ENCODE measurements at places on chromosomes 2 and 18. TPM values are rescaled to one million over a fixed set of nuclear protein-coding genes. Genes with fewer than 3 reads are reported as not detected.
A peak's percentile ranks its signal among the peaks of the same experiment; 100 is the strongest.

Gene COLEC11
- total RNA-seq: not detected

Gene PROM2
- 1.2 TPM for total RNA-seq

Gene SP5
- total RNA-seq: not detected

Gene RAX
- not detected for total RNA-seq

Gene CCDC85A
- 8.9 TPM for total RNA-seq

Gene SIX3
- 0.48 TPM for total RNA-seq

Gene DNAJC5G
- not detected for total RNA-seq

Gene NCOA1
- 15.2 TPM for total RNA-seq

Gene TMEM163
- 0.12 TPM for total RNA-seq

Gene FOXD4L1
- total RNA-seq: not detected

Gene SLC1A4
- 48.9 TPM for total RNA-seq

Gene GPR39
- 4.0 TPM for total RNA-seq

Gene CRACDL
- 5.7 TPM for total RNA-seq

Gene EIF5B
- total RNA-seq: 65.6 TPM

Gene G6PC2
- not detected for total RNA-seq

DNA sequence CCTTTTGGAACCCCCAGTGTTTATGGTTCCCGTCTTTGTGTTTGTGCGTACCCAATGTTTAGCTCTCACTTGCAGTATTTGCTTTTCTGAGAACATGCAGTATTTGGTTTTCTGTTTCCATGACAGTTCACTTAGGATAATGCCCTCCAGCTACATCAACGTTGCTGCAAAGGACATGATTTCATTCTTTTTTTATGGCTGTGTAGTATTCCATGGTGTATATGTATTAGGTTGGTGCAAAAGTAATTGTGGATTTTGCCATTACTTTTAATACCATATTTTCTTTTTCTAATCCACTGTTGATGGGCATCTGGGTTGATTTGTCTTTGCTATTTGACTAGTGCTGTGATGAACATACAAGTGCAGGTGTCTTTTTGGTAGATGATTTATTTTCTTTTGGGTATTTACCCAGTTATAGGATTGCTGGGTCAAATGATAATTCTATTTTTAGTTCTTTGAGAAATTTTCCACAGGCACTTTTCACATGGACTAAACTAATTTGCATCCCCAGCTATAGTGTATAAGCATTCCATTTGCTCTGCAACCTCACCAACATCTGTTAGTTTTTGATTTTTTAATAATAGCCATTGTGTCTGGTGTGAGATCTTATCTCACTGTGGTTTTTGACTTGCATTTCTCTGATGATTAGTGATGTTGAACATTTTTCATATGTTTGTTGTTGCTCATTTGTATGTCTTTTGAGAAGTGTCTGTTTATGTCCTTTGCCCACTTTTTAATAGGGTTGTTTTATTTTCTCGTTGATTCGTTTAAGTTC, 63.6 kb downstream of the CERS6 start:
- peak; percentile 65 for DNase-seq

DNA sequence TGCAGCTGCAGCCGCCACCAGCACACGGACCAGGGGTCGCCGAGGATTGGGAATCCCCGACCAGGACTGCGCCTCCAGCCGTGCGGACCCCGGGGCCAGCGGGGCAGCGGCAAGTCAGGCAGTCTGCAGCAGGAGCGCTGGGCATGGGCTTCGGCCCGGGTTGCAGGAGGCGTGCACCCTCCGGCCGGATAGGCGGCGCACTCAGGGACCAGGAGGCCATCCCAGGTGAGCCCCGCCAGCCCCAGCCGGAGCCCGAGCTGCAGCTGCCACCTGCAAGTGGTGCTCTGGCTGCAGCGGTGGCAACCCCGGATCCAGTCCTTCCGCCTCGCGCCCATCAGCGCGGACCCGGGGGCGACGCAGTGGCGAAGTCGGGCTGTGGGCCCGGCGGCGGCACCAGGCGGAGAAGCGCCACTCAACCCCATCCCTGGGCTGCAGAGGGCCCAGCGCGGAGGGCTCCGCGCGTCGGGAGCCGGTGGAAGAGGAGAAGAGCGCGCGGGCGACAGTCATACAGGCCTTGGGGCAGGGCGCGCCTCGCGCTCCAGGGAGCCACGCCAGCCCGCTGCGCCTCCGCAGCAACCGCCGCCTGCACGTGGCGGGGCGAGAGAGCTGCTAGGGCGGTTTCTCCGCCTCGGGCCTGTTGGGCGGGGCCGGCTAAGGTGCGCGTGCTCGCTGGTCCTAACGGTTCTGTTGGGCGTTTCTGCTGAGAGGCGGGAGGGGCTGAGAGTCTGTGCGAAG, 73.8 kb downstream of the RPIA start:
- DNase-seq: peak; percentile 6

- peak; percentile 78 for DNase-seq
These were observed 116.4 kb downstream of the COL6A3 start for GRCh38 chr2:237297421-237298150.

GRCh38 chr2:170466632-170467031, 248.5 kb upstream of the SP5 start:
- no peak for DNase-seq

DNA sequence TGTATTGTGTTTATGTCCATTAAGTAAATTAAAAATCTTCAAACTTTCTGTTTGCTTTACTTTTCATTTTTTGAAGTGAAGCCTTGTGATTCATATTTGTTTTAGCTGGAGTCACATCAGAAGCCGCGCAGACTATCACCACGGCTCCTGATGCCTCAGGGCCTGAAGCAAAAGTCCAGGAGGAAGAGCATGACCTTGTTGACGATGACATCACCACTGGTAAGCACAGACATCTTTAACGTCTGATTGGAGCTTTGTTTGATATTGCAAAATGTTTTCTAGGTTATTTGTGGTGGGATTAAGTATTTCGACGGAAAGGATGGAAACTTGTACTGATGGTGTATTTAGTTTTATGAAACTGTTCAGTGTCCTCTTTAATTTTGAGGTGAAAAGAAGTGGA, 164.8 kb downstream of the WDR7 start:
- DNase-seq: no peak

- peak; percentile 57 for DNase-seq
These were observed 61.1 kb downstream of the ANTXR1 start for GRCh38 chr2:69073928-69074570.

GRCh38 chr2:120577721-120578295, 157.9 kb upstream of the GLI2 start:
- DNase-seq: no peak

DNA sequence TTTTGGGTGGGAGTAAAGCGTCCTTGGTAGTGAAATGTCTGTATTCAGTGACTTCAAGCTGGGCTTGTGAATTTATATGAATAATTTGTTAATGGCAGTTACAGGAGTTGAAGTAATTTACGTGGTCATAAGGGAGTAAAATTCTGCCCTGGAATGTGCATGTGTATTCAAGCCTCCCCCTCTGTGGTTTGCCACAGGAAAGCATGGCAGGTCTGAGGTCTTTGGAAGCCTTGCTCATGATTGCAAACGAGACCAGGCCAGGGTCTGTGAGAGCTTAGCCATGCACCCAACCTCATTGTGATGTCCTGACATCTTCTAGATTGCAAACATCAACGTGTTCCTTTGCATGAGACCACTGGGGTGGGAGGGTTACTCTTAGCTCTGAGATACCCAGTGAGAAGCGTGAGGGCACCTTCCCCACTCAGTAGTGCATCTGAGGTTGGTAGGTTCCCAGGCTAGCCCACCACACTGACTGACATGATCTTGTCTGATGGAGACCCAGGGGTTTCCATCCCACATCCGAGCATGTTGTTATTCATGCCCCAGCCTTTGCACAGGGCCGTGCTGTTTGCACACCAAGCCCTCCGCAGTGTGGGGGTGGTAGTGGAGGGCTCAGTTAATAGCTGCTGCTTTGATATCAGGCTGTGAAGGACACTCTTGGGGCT, 216.5 kb downstream of the KLHL29 start:
- DNase-seq: peak; percentile 53

DNA sequence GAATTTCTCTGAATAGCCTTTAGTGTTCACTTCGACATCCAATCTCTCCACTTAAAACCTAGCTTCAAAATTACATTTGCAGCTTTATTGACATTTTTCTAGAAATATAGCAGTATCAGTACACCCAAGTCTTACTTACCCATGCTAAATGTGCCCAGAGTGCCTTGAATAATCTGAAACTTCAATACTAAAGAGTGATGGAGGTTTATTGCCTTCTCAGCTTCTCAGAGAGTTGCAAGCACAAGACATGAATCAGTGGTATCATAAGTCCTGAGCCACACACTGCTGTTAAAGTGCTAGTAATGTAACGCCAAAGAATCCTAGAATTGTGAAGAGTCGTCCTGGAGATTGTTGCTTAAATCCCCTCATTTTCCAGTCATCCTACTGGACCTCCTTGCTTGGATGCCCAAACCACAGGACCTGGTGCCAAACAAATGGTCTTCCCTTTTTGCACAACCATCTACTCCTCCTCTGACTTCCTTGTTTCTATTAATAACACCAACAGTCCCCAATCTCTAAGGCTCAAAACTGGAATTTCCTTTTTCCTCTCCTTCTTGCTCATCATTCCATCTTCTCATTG, 83.2 kb upstream of the SPATS2L start:
- DNase-seq: peak; percentile 9

DNA sequence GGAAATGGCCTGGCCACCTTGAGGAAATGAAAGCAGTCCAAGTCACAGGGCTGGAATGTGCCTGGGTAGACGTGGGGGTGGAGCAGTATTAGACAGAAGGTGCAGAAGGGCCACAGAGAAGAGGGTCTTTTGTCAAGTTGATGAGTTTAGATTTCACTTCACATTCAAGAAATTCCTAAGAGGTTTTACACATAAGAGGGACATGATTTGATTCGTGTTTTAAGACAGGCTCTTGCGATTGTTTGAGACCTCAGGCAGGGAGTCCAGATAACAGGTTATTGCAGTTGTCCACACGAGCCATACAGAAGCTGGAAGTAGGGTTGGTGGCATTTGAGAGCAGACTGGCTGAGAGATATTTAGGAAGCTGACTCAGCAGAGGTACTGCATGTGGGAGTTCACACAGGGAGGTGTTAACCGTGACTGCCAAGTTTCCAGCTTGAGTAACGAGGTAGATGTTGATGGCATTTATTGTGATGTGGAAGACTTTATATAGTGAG, 64.6 kb downstream of the NEB start:
- DNase-seq: peak; percentile 39

DNA sequence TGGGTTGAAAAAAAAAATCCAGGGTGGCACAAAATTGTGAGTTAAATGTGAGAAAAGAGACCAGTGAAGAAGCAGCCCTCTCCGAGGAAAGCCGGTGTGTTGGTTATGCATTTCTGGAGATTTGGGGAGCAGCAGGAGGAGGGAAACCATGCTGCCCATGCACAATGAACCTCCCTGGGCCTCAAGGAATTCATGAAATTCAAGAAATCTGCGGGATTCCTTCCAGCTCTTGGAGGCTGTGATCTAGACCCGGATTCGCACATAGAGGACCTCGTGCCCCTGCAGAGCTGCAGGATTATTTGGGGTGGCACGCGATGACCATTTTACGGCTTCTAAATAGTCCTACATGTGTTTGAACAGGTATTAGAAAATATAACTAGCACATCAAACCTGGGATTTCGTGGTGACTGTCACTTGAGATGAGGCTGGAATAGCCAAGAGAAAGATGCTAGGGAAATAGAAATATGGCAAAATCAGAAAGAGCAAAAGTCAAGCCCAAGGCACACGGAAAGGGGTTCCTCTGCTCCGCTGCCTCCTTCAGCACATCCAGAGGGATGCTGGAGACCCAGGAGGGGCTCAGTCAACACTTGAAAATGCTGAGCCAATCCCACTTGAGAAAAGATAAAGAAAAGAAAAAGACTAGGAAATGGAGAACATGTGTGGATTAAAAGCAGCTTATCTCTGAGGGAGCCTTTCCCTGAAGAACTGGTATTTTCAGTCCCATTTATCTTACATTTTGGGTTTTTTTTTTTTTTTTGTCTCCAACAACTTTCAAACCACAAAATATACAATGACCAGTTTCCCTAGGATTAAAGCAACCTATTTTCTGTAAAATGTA, 22.0 kb downstream of the KCTD1 start:
- DNase-seq: peak; percentile 46

DNA sequence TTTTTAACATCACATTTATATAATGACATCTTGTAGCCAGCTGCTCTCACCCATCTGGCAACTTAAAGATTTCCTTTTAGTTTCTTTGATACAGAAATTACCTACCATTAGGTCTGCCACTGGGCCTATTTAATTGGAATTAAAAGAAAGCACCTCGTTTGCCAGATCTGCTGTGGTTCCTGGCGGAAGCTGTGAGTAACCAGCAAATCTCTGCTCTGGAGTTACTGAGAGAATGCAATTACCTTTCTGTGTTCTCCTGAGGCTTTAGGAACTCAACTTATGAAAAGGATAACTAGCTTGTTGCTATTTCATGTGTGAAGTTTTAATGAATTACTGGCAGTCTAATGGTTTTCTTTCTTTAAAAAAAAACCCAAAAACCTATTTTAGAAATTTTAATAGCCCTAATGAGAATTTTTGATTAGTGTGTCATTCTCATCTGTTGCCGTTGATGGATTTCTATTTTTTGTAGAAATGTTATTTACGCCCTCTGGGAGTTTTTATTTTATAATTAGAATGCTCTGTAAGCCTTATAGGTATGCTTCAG, 69.7 kb upstream of the LYPD6B start:
- DNase-seq: no peak

GRCh38 chr2:37654932-37655841, 16.3 kb downstream of the CDC42EP3 start:
- DNase-seq: peak; percentile 77

GRCh38 chr2:109450574-109451273, 163.0 kb downstream of the SEPTIN10 start:
- no peak for DNase-seq

- DNase-seq: no peak
These were observed 57.0 kb upstream of the DYNC1I2 start for GRCh38 chr2:171630089-171630770.

- no peak for DNase-seq
These were observed 16.3 kb downstream of the VPS4B start for GRCh38 chr18:63405986-63406385.

GRCh38 chr18:61666876-61667590, 225.8 kb downstream of the RNF152 start:
- DNase-seq: no peak

DNA sequence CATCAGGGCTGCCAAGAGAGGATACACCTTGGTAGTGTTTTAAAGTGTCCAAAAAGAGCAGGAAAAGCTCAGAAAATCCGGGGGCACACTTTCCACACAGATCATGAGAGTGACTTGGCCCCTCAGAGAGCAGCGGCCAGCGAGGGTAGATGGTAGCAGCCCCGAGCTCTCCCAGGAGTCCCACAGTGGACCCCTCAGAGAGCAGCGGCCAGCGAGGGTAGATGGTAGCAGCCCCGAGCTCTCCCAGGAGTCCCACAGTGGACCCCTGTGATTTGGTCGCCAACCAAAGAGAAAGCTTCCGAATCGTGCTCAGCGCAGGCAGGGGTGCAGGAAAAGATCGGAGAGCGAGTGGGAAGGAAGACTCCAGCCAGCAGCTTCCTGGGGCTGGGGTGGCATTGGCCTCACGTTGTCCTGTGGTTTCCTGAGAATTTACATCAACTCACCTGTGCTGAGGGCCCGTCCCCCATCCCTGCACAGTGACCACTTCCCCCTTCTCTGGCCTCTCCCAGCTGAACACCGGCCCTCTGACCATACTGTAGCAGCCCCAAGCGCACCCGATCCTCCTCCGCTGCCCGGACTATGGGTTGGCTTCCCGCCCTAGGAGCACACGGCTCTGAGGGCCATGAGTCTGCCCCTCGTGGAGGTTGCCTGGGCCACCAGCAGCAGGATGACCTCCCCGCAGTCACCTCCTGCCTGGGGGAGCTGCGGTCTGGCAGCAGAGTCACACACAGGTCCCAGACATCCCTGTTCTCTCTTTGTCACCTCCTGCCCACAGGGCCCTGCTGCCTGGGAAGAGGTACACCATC, 33.7 kb downstream of the MTERF4 start:
- no peak for DNase-seq
